ENCODE measurements at places on chromosomes 12 and 14.

GRCh38 chr14:104580961-104581360 lies 1.4 kb downstream of the C14orf180 start:
- no peak for DNase-seq

GRCh38 chr12:132579744-132580143 lies 30.6 kb downstream of the LRCOL1 start:
- no peak for DNase-seq

DNA sequence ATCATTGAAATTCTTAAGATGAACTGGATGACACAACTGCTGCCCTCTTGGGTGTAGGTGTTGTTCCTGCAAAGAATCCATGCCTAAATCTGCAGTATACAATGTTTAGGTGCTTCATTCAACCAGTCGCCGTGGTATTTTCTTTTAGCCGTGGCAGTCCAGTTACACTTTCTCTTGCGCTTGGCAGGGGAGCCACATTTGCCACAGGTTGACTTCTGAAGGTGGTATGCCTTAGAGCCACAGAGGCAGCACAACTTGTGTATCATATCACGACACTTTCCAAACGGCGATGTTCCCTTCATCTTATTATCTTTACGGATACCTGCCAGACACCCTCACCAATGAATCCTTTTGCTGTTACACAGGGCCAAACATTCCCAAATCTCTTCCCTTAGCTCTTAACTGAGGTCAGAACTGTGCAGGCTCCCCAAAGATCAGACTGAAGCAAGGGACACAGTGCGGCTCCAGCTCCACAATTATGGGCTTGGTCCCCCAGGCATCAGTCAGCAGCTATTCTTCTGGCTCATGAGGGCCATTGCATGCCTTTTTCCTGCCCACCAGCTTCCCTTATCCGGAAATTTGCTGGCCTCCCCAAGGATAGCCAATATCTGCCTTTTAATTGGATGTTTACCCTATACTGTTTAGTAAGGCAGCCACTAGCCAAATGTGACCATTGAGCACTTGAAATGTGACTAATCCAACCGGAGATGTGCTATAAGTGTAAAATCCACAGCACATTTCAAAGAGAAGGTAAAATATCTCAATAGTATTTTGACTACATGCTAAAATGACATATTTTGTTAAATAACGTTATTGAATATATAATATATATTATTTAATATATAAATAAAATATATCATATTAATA lies 50.7 kb downstream of the SENP1 start:
- no peak for DNase-seq

DNA sequence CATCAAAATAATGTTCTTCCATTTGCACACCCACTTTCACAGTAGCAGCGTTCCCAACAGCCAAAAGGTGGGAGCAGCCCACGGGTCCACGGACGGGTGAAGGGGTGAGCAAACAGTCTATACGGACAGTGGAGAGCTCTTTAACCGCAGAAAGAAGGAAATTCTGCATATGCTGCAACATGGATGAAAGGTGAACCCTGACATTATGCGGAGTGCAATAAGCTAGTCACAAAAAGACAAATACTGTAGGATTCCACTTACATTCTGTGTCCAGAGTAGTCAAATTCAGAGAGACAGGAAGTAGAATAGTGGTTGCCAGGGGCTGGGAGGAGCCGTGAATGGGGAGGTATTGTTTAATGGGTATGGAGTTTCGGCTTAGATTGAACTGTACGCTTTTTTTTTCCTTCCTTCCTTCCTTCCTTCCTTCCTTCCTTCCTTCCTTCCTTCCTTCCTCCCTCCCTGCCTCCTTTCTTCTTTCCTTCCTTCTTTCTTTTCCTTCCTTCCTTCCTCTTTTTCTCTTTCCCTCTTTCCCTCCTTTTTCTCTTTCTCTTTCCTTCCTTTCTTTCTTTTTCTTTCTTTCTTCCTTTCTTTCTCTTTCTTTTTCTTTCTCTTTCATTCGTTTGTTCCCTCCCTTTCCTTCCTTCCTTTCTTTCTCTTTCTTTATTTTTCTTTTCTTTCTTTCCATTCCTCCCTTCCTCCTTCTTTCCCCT lies 15.8 kb upstream of the ANKRD9 start:
- no peak for DNase-seq

GRCh38 chr12:122245553-122245952 lies 19.7 kb upstream of the DIABLO start:
- DNase-seq = no peak

- DNase-seq = no peak
Measured at GRCh38 chr12:12123036-12123604, 52.4 kb downstream of the BCL2L14 start.

GRCh38 chr14:35301735-35302528 lies 9.8 kb downstream of the PSMA6 start:
- no peak for DNase-seq

DNA sequence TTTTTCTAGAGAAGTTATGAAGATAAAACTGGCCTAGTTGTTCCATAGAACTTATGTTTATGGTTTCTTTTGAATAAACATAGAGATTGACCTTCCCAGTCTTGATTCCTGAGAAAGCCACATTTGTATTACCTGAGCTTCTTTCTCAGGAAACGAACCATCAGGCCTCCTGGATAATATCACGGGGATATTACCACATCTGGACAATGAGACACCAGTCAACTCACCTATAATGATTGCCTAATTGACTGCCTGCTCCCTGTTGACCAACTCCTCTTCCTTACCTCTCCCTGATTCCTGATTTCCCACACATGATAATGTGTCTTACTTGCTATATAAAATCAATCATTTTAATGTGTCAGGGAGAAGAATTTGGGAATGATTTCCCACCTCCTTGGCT lies 822.7 kb downstream of the LRFN5 start:
- no peak for DNase-seq

GRCh38 chr12:12562016-12562483 lies 613 bp downstream of the DUSP16 start:
- DNase-seq = peak; percentile 59

- no peak for DNase-seq
Measured at GRCh38 chr14:68173227-68173972, 353.8 kb downstream of the RAD51B start.

DNA sequence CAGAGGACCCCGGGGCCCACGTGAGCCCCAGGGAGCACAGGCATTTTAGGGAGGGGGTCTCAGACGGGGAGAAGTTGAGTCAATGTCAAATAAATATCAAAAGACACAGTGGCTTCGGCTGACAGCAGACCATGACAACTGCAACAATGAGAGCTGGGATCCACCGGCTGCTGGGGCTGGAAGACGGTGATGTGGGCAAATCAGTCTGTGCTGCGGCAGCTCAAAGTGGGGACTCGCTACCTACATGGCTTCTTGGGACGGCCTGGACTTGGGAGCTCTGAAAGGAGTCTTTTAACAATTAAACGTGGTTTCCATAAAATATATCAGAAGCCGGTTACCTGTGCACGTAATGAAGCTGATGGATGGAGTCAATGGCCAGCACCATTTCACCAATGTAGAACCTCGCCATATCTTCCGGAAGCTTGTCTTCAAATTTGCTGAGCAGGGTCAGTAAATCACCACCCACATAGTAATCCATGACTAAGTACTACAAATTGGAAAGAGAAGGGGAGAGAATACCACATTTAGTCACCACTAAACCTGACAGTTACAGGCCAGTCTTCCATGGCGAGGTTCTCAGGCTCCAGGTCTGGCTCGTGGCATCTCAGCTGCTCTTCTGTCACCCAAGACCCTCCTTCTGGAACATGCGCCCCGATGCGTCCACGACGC lies 58.0 kb downstream of the CDC42BPB start:
- DNase-seq = no peak

DNA sequence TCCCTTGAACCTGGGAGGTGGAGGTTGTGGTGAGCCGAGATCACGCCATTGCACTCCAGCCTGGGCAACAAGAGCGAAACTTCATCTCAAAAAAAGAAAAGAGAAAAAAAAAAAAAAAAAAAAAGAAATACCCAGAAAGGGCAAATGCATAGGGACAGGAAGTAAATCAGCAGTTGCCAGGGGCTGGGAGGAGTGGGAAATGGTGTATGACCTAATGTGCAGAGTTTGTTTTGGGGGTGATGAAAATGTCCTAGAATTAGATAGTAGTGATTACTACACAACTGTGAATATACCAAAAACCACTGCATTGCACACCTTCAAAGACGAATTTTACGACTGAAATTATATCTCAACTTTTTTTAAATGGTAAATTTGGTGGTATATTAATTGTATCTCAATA lies 20.4 kb downstream of the DUSP16 start:
- DNase-seq = no peak

GRCh38 chr12:68342966-68343365 lies 10.8 kb upstream of the MDM1 start:
- DNase-seq = no peak

GRCh38 chr14:66804141-66804540 lies 296.2 kb downstream of the GPHN start:
- DNase-seq = no peak

- no peak for DNase-seq
Measured at GRCh38 chr14:55739967-55740648, 160.1 kb downstream of the KTN1 start.

GRCh38 chr12:130251236-130251780 lies 86.4 kb upstream of the PIWIL1 start:
- DNase-seq = no peak

- no peak for DNase-seq
Measured at GRCh38 chr12:123499332-123499731, 34.2 kb downstream of the RILPL1 start.

Measured in retina (tissue), 1 donor.